ENCODE measurements at places on chromosomes 6 and 20.

DNA sequence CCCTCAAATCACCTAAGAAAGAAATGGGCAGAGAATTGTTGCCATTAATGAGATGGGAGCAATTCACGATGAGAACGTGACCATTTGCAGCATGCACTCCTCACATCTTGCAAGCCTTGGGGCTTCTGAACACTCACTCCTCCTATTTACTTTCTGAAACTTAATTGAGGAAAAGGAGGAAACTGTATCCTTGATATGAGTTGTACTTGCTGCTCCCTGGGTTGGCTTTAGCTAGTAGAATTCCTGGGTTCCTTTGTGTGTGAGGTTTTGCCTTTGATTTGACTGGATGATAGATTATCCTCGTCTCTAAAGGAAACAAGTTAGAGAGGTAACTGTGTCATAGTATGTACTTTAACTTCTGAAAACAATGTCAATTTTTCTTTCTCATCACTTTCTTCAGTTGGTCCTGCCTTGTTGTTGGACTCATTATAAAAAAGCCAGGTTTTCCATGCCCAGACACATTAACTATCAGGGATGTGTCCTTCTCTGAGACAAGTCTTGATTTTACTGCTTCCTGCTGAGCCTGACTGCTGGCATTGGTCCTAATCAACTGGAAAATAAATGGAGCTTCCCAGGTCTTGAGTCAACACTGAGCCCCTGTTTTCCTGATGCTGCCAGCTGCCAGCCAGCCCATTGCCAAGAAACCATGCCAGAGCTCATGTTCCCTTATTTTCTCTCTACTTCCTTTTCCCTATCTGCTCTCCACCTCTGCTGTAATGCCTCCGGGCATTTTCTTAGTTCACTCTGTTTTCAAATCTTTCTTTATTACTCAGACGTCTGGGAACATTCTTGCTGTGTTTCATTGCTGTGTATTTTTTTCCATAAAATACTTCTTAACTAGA is 6.0 kb upstream of the MRAP2 start:
- no peak for DNase-seq

DNA sequence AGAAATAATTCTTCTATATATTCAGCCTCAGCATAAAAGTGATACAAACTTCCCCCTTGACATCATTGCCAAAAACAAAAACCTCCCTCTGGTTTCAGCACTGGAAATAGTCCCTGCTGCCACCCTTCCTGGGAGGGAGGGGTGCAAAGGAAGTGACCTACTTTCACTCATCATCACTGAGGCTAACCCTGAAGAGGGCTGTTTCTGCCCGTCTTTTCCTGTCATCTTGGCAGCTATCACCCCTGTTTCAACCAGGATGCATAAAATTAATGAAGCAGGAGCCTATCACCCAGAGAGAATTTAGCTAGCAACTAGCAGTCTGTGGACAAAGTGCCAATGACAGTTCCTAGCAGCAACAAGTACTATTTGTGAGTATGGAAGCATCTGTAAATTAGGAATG is 397.8 kb downstream of the LAMA2 start:
- DNase-seq = no peak

DNA sequence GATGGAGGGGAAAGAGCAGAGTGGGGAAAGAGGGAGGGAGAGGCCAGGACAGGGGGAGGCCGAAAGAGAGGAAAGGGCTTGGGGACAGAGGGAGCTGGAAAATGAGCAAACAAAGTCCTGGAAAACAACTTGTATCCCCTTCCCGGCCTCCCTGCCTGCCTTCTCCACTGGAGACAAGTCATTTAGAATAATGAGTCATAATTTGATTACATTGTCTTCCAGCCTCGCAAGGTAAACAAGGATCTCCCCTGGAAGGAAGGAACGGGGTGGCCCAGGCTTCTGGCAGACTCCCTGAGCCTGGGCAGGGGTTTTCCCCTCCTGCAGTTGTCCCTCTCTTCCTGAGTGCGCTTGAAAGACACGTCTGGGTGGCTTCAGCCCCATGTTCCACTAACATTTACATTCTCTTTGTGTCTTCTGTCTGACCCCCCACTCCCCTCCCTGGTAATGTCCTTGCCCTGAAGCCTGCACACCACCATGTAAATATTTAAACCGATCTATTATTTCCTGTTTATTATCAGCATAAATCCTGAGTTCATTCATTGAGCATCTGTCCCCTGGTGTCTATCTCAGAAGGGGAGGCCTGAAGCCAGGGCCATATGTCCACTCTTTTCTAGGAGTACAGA is 12.1 kb upstream of the MRPS18A start:
- peak; percentile 20 for DNase-seq

DNA sequence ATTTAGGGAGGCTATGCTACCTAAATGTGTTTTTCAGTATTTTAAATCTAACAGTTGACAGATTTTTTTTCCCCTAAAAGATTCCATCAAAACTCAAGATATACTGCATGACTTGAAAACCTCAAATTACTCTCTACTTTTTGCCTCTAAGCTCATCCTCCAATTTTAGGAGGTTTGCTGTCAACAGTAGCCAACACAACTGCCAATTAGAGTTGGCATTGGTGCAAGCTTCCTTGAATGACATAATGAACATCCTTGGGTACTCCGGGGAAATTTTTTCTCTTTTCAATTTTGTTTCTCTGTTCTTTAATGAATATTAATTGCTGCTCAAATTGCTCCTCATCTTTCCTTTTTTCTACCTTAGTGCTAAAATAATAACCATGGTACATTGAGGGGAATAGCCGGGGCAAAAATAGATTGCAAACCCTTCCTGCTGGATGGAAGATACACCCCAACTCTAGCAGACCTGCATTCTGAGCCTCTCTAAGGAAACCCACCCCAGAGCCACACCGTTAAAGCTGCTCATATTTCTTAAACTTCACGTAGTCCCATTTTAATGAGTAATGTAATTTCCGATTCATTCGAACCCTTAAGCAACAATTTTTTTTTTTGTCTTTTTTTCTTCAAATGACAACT is 34.3 kb downstream of the SLC22A23 start:
- DNase-seq = no peak

GRCh38 chr6:36114798-36115408 is 15.4 kb upstream of the MAPK13 start:
- no peak for DNase-seq

- no peak for DNase-seq
These were observed 209.8 kb downstream of the SOD2 start for GRCh38 chr6:159483259-159483658.
